Activated CD4-positive, CD25-positive, alpha-beta regulatory T cell treated with anti-CD3 and anti-CD28 coated beads, Interleukin-2, amount 50 U/mL, for 16 hours (primary cell): ENCODE measurements at places on chromosomes 2 and 18.

DNA sequence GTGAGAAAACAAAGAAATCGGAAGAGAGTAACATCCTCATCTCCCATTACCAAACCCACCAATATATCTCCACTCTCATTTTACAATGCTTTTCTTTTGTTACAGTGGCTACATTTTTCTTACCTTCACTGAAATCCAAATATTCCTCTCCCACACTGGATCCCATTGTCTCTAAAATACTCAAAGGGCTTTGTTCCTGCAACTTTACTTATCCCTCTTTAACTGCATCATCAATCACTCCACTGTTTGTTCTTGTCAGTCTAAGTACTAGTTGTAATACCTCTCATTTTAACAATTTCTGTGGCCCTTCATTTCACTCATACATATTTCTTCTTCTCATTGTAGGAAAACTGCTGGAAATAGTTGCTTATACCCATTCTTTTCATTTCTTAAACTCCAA is 464.2 kb upstream of the PIK3C3 start:
- DNase-seq: no peak

DNA sequence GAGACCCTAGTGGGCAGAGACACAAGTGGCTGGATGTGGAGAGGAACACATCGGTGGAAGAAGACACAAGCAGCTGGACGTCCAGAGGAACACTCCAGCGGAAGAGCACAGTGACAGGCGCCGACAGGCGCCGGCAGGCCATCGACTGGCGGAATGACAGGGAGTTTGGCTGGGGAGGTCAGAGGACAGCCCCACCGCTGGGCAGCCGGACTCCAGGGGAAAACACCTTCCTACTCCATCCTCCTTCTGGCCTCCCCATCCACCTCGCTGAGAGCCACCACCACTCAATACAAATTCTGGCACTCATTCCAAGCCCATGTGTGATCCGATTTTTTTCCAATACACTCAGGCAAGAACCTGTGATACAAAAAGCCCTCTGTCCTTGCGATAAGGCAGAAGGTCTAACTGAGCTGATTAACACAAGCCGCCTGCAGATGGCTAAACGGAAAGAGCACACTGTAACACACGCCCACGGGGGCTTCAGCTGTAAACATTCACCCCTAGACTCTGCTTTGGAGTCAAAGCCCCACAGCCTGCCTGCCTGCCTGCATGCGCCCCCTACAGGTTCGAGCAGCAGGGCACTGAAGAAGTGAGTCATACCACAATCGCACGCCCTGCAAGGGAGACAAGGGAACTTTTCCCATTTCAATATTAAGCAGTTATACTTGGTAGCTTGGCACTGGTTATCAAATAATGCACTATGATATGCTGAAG is 50.2 kb upstream of the LRP1B start:
- no peak for DNase-seq

GRCh38 chr2:221529943-221530652 is 42.0 kb downstream of the EPHA4 start:
- no peak for DNase-seq

- no peak for DNase-seq
Observed at GRCh38 chr2:171394164-171394740, 39.5 kb downstream of the METTL8 start.

- no peak for DNase-seq
Observed at GRCh38 chr2:54429054-54429453, 27.1 kb upstream of the SPTBN1 start.

- no peak for DNase-seq
Observed at GRCh38 chr2:71153585-71154224, 23.3 kb downstream of the MPHOSPH10 start.

DNA sequence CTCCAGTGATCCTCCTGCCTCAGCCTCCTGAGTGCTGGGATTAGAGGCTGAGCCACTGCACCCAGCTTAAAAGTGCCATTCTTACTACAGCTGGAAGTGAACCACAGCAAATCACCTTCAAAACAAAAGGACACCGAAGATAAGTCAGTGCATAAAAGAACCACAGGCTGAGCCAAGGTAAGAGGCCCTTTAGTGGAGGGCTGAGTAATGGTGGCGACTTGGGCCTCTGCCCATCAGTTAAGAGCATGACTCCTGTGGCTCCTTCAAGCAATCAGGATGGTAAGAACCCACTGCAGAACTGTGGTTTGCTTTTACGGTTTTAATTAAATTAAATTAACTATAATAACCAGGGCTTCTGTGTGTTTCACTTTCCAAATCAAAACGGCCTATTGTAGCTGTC is 75.1 kb downstream of the CTAGE1 start:
- no peak for DNase-seq

- no peak for DNase-seq
Observed at GRCh38 chr2:216596236-216596979, 36.8 kb upstream of the IGFBP2 start.

DNA sequence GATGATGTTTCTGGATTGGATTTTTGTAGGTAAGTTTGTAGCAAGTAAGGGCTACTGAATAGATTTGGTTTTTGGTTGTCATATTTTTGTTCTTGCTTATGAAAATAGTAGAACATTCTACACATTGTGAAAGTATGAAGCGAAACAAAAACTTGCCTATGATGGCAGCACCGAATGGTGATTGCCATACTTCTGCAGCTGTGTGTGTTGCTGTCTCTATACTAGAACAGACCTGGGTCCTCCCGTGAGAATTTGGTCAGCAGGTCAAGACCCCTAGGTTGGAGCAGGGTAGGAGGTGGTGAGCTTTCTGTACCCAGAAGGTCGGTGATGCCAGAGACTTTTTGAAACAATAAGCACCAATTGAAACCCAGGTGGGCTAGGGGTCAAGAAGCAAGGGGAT is 322.6 kb downstream of the PRKCE start:
- DNase-seq: no peak

GRCh38 chr2:15700131-15700530 is 108.5 kb downstream of the DDX1 start:
- DNase-seq: no peak

- DNase-seq: no peak
Observed at GRCh38 chr2:108593547-108594098, 59.4 kb downstream of the LIMS1 start.

GRCh38 chr2:119697290-119698020 is 18.5 kb downstream of the TMEM177 start:
- DNase-seq: no peak

- DNase-seq: no peak
Observed at GRCh38 chr2:55856936-55857335, 66.6 kb downstream of the EFEMP1 start.

- no peak for DNase-seq
Observed at GRCh38 chr2:60583604-60584003, 30.1 kb upstream of the BCL11A start.

DNA sequence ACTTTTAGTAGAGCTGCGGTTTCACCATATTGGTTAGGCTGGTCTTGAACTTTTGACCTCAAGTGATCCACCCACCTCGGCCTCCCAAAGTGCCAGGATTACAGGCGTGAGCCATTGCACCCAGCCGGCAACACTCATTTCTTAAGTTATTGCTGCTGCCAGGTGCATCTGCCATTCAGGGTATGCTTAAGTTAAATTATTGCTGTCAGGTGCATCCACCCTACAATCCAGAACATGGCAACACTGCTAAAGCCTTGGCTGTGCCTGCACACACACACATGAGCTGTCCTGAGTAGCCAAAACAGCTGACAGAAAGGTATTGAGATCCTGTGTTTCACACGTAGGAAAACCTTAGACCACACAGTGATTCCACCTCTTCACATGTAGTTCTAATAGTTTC is 148.2 kb downstream of the FAM161A start:
- DNase-seq: no peak

DNA sequence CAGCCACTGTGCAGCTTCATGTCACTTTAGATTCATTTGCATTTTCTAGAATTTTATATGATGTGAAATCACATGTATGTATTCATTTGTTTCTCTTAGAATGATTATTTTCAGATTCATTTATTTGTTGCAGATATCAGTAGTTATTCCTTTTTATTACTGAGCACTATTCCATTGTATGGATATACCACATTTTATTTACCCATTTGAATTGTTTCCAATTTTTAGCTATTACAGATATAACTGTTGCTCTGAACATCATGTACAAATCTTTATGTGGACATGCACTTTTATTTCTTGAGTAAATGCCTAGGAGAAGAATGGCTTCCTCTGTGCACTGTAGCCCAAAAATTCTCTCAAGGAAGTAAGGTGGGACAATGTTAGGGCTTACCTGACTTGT is 767.8 kb upstream of the FANCL start:
- no peak for DNase-seq

- no peak for DNase-seq
Observed at GRCh38 chr2:120034621-120035020, 21.7 kb downstream of the EPB41L5 start.

DNA sequence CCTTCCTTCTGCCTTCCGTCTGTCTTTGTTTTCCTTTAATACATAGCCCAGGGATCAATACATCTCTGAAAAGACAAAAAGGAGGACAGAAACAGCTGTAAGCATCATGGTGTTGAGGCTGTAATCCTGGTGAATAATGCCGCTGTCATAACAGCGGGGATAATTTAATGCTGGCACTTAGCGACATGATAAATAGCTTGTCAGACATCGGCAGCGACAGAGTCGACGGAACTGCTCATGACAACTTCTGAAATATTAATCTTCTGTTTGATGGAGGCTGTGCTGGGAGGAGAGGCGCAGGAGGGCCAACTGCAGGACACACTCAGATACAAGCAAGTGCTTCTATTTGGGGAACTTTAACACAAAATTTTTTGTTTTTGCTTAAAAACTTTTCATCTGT is 602.2 kb downstream of the GALR1 start:
- DNase-seq: no peak

DNA sequence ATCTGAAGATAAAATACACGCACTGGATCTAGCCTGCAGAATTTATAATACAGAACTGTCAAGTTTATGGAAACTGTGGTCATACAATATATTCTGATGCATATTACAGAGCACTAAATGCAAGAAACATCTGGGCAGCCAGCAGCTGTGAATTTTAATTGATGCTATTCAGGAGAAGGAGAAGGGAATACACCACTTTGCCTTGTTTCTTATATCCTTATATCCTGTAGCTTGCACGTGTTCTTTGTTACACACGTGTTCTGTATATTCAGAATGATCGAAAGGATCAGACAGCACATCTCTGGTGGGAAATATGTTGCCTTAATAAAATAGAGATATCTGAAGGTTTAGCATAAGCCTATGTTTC is 335.8 kb downstream of the AGPS start:
- no peak for DNase-seq

DNA sequence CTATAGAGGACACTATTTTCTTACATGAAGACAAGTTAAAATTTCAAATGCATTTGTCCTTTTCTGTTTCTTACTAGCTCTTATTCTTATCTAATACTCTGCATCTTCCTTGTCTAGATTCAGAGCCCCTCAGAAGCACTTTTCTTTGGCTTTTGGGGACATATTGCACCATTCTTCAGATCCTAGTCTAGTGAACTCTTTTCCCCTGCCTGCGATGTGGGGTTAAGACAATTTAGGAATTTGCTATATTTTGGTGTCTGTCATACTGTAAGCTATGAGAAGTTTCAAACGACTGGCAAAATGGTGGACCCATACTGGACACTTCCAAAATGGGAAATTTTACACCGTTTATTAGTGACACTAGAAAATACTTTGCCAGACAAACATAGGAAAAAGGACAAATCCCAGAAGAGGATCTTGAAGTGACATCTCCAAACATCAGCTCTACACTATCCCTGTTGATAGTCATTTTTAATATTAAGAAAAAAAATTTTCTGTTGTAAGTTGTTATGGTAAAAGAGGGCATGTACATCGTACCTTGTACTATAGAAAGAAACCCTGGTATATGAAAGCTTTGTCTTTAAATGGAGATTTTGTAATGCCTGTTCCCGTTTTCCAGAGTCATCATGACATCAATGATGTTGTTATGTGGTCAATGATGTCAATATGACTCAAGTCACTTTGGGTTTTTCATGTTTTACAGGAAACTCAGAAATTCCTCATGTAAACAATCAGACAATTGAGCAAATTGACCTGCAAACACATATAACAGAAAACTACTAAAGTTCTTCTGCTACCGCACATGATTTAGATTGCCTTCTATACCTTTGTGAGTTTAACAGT is 4.4 kb upstream of the KYNU start:
- no peak for DNase-seq

GRCh38 chr2:18828296-18828695 is 238.9 kb upstream of the NT5C1B start:
- DNase-seq: no peak

DNA sequence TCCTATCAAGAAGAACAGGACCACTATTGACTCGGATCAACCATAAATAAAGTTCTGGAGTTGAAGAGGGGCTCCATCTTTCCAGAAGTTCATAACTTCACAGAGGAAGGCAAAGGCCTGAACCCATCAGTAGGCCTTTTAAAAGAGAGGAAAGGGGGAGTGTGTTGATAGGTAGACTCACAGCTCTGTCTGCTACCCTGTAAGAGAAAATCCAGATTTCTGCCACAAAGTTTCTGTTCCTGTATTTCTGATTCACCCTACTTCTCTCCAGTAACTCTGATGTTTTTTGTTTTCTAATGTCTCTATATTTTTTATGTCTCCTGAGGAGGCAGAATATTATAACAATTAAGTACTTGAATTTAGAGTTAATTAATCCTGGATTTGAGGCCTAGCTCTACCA is 564.0 kb downstream of the TNS1 start:
- DNase-seq: no peak

DNA sequence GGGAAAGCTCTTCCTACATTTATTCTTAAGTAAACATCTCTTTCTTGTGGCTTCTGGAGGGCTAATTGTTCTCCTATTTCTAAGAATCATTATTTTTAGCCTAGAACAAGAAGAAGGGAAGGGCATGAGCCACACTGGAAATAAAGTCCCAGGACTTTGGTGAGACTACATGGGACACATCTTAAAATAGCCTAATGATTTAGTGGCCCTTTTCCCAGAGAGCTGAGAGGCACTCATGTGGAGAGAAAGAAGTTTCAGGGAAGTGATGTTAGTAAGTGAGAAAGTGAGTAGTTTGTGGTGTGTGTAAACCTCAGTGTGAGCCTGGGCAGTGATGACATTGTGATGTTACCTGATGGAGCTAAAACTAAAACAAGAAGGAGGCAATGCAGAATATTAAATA is 14.6 kb downstream of the ITGA4 start:
- no peak for DNase-seq

DNA sequence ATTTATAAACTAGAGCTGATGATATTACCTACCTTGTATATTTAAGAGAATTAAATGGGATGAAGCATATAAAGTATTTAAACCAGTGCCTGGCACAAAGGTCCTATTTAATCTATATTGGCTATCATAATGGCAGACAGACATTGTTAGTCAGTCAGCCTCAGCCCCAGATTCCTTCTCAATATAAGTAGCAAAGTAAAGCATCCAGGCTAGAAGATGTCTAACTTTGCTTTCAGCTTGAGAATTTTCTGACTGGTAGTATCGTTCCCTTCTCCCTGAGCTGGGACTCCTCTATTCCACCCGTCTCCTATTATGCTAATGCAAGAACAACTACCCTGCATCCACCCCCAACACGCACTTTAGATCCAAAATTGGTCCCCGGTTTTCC is 215.7 kb upstream of the SIX2 start:
- no peak for DNase-seq
